ENCODE measurements at places on chromosomes 2 and 18.

DNA sequence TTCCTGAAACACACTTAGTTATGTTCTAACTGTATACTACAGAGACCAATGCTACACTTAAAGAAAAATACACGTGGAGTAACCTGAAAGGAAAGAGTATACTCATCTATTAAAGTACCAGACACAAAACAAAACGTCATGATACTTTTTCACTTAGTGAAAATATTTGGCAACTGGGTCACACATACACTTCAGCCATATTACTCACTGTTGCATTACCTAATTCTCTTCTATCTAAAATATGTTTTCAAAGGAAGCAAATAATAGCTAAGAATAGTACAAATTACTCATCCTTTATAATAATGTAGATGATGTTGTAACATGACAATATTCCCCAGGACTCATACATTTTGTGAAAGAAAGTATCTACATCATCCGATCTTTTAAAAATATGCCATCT is 76.5 kb upstream of the EPB41L3 start:
- DNase-seq, result no peak

- no peak for DNase-seq
These were observed 35.6 kb downstream of the GLI2 start for GRCh38 chr2:120771111-120771780.

GRCh38 chr2:148896136-148896535 is 21.1 kb downstream of the KIF5C start:
- no peak for DNase-seq

DNA sequence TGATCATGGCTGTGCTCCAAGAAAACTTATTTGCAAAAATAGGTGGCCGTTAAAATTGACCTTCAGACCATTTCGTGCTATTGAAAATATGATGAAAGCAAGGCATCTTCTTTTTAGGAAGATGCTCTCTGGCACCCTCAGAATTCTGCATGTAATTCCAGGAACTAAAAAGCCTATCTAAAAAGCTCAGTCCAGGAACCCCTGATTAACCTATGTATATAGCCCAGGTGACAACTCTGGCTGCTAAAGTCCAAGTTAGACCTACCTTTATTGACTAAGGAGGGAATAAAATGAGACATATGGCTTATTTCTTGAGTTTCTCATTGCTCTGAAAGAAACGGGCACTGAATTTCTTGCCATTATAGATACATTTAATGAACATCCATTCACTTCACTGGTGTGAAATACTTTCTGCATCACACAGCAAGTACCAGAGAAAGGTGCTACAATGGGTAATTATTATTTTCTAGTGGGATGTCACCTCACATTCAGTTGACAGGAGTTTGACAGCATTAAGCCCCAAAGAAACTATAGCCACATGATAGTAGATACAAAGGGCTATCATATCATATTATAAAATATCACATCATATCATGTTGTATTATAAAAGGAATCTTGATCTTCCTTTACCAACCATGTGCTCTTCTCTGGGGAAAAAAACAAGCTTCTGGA is 83.8 kb downstream of the EPHA4 start:
- DNase-seq, result no peak

DNA sequence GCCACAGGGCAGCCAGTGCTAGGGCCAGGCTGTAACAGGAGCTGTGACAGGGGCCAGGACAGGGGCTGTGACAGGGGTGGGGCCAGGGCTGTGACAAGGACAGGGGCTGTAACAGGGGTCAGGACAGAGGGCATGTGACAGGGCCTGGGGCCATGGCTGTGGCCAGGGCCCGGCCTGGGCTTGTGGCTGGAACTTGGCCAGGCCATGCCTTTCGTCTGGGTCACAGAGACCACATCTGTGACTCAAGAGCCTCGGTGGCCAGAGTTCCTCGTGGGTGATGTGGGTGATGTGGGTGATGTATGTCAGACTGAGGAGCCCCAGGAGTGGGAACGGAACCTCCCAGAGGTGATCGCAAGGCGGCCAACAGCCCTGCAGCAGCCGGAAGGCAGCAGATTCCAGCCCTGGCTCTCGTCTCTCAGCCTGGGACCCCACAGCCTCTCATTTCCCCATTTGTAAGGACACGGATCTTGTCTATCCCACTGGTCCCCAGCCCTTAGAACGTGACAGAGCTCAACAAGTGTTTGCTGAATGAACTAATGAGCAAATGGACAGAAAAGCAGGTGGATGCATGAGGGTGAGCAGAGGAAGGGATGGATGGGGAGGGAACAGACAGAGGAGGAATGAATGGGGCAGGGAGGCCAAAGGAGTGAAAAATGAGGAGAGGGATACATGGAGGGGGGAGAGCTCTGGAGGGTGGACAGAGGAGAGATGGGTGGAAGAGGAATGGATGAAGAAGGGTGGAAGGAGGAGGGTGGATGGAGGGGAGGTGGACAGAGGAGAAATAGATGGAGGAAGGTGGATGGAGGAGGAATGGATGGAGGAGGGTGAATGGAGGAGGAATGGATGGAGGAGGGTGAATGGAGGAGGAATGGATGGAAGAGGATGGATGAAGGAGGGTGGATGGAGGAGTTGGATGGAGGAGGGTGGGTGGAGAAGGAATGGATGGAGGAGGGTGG is 17.3 kb downstream of the ESPNL start:
- DNase-seq, result peak; percentile 38

GRCh38 chr2:229843613-229844012 is 78.2 kb downstream of the TRIP12 start:
- no peak for DNase-seq

DNA sequence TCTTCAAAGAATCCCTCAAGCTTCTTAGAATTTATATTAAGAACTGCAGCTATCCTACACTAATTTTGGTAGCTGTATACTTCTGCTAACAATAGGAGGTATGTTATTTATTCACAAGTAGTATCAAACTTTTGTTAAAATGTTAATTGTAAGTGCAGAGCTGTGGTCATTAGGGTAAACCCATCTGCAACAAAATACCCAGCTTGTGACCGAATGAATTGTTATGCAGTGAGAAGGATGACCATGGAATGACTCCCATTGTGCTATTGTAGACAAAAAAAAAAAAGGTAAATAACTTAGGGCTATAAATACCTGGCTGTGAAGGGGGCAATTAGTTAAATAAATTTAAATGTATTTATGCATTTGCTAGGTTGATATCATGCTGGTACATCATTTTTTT is 186.1 kb downstream of the ADCYAP1 start:
- DNase-seq, result no peak

- DNase-seq, result no peak
These were observed 100.7 kb downstream of the ANKRD44 start for GRCh38 chr2:197209742-197210408.

DNA sequence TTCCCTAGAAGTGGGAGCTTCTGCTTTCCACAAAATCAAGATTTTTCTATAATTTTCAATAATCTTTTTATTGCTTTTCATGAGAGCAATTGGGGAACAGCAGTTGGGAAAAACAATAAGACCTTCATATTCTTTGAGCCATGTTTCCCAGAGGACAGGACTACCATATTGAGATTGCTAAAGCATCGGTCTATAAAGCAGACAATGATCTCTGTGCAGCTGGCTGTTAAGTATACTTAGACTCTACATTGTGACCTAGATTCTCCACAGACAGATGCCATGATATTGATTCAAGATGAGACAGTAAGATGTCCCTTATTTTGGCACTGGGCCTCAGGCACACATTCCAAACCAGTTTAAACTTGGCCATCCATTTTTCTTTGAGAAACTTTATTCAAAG is 1178.7 kb downstream of the SUCLG1 start:
- DNase-seq, result no peak

DNA sequence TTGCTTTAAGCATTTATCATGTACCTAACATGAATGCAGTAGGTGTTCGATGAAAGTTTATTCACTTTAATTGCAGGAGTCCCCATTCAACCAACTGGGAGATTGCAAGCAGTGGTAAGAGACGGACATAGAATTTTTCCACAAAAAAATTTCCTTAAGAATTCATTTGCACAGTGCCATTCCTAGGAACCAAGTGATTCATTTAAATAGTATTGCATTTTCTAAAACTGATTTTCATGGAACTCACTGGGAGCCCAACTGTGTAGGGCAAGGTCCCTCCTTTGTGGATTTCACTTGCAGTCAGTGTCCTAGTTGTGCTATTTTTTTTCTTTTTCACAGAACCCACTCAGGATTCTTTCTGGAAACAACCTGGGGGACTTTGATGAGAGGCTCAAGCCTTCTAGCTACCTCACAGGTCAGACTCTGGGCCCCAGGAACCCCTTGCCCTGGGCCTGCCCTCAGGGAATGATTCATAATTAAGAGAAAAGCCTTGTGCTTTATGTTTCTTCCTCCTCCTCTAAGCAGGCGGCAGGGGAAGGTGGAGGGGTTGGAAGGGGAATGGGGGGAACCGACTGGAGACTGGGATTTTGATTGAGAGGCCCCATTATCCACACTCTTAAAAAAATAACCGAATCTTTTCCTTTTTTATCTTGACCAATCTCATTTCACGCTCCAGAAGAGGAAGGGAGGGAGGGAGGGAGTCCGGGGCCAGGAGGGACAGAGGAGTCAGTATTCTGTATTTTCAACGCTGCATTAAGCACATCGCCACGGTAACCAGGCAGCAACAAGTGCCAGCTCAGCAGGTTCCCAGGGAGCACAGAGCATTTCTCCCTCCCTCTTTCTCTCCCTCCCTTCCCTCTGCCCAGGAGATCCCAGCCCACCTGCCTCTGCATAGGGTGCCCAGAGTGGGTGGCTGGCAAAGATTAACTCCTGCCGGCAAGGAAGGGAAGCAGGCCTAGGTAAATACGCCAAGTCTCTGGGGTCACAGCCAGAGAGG is 51.8 kb downstream of the PSD4 start:
- DNase-seq, result no peak

GRCh38 chr2:240629619-240629967 is 4.3 kb downstream of the GPR35 start:
- DNase-seq, result no peak

GRCh38 chr2:29420464-29420863 is 305.2 kb downstream of the CLIP4 start:
- DNase-seq, result no peak

- peak; percentile 9 for DNase-seq
These were observed 4.8 kb upstream of the ZAP70 start for GRCh38 chr2:97708608-97709007.

GRCh38 chr2:8174641-8175257 is 507.1 kb upstream of the ID2 start:
- no peak for DNase-seq

DNA sequence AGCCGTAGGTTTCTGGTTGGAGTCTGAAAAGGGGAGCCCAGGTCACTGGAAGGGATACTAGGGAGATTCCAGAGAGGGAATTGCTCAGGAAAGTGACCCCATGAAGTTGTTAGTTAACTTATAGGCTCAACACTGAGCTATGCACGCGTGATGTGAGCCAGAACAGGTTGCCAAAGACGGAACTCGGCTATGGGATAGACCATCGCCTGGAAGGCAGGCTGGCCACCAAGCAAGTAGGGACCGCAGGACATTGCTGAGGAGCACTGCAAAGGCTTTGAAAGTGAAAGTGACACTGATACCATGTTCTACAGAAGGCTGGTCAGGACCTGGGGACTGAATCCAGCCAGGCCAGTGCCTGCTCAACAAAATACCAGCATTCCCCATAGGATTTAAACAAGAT is 7.3 kb downstream of the FARP2 start:
- no peak for DNase-seq

GRCh38 chr2:25548601-25549000 is 124.8 kb downstream of the DTNB start:
- DNase-seq, result no peak

GRCh38 chr2:213199871-213200270 is 48.5 kb upstream of the IKZF2 start:
- no peak for DNase-seq

DNA sequence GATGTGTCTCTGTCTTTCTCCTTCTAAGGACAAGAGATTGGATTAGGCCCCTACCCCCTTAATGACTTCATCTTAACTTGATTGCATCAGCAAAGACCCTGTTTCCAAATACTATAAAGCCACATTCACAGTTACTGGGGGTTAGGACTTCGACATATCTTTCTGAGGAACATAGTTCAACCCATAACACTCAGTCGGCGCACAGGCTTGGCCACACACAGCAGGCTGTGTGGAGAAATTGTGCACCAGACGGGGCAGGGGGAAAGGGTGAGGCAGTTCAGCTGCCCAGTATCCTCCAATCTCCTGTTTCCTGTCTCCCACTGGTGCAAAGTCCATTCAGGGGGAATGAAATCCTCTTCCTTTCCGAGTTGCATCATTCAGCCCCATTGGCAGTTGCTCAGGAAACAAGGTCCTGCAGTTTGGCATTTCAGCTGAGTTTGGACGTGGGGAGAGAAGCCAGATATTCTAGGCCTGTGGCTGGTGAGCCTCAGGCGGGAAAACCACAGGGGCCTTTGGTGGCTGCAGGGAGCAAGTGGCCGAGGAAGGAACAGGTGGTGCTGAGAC is 9.4 kb upstream of the RAPGEF4 start:
- DNase-seq, result peak; percentile 89

DNA sequence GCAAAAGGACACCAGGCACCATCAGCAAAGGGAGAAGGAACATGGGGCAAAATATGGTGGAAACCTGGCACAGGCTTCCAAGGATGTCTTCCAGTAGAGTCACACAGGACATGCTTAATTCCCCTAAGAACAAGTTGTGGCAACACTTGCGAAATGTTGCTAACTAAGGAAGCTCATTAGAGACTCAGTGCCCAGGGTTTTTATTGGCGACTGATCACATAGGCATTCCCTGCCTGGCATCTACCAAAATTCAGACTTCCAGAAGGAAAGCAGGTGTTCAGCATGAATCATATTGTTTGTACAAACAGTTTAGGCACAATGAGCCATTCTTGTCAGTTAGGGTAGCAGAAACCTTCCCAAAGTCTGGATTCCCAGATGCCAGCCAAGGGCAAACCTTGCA is 25.7 kb downstream of the SLC4A1AP start:
- no peak for DNase-seq

DNA sequence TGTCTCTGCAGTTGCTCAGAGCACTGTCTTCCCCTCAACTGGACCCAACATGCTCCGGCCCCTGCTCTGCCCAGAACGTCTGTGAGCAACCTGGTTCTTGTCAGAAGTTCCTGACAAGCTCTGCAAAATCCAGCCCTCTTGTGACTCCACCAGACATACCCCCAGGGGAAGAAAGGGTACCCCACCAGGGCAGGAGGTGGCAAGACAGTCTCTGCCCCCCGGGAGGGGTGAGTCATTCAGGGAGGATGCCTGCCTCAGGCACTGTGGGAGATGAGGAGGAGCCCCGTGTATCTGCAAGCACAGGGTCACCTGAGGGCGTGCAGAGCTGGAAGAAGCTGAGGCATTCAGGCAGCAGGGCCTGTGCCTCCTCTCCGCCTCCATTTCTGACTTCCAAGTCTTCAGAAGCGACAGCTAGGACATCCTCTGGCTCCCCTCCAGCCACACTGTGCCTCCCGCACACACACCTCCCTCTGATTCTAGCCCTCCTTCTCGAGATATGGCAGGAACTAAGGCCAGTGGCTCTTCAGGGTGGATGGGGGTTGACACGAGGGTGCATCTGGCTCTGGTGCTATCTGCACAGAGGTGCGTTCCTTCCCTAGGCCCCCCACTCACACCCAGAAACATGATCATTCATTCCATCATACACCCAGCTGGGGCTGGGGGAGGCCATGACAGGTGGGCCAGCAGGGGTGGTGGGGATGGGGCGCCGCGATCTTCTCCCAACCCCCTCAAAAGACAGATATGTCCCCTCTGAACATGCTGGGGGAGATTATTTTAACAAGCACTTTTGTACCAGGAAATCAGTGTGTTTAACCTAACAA is 222.2 kb downstream of the CYP26B1 start:
- DNase-seq, result no peak

Measured in right lobe of liver (tissue), 6 donors.